ENCODE measurements at places on chromosomes 16 and 17. TPM values are rescaled to one million over a fixed set of nuclear protein-coding genes. Genes with fewer than 3 reads are reported as not detected.

DNA sequence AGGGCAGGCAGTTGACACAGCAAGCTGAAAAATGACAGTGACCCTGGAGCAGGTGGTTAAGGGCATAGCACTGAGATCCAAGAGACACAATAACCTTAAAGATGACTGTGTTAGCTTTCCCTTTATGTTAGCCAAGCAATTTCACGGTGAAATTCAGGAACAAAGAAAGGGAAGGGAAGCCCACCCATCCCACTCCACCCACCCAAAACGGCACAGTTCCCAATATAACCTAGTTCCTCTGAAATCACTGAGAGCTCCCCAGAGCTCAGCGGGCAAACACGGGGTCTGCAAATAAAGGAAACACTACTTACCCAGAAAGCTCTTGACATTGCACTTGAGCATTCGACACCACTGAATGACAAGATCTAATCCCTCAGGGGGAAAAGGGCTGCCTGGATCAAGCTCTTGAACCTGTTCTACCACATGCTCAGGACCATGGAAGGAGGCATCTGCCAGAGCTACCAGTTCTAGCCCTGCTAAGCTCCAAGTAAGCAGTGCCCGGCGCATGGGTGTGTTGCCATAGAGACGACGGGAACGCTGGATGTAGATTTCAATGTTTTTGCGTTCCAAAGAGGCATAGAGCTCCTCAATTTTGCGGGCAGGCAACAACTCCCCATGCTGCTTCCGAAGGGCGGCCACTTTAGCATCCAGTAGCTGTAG is 10.6 kb downstream of the BLTP2 start:
- DNase-seq = no peak

TMEM220 gene
- total RNA-seq = 1.9 TPM

DNA sequence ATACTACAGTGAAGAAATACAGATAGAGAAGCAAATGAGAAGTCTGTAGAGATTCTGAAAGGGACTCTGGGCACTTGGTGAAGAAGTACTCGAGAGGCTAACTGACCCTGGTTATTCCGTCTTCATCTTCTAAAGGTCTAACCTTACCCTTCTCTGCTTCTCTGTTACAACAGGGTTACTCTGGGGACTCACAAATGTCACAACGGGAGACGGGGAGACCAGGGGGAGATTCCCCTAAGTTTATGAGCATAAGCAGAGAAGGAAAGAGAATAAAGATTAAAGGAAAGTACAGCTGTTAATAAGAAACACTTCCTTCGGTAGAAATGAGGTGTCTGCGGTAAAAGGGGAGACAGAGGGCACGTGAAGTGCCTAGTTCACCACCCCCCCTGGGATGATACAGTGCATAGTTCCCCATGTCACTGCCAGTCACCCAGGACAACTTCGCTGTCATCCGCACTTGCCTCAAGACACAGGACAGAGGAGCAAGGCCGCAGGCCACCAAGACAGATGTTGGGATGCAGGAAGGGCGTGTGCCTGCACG is 75.2 kb upstream of the TRAP1 start:
- DNase-seq = no peak

- DNase-seq = no peak
These were observed at the start of gene IKZF3 for GRCh38 chr17:39863918-39864746. Gene IKZF3, minus strand, starts transcription at chr17:39864312. Its CDS starts 186 bp downstream, at chr17:39864126.

TP53TG3C gene
- total RNA-seq = not detected

DNA sequence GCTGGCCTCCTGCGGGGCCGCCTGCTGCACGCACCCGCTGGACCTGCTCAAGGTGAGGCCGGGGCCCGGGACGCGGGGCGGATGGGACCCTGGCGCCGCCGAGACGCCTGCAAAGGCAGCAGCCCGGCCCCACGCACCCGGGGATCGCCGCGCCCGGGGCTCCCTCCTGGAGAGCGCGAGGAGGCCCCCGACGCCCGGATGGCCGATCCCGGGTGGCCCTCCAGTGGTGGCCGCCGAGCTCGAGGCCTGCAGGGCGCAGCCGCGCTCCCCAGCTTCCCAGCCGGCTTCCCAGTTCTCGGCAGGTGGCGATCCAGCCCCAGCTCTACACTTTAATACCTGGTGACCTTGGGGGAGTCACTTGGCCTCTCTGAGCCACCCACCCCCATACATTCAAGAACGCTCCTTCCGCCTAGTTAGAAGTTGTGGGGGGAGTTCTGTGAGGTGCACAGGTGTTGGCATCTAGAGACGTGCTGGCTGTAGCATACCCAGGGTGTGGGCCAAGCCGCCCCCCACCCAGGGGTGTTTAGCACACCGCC is 452 bp downstream of the SLC25A10 start:
- DNase-seq = no peak

EPX gene
- total RNA-seq = not detected

GRCh38 chr17:39604911-39605491 is 2.7 kb downstream of the NEUROD2 start:
- DNase-seq = no peak

DNA sequence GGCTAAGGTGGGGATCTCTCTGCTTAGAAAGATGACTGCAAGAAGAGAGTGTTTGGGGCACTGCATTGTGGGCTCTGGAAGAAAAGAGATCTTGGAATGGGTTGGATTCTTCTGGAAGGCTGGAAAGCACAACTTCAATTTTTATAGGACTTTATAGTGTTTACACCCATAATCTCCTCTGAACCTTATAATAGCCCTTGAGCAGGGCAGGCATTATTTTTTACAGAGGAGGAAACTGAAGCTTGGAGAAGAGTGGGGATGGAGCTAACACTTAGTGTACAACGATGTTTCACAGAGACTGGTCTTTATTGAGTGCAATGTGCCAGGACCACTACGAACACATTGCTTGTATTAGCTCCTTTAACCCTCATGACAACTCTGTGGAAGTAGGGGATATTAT is 10.4 kb downstream of the TNS4 start:
- no peak for DNase-seq

DNA sequence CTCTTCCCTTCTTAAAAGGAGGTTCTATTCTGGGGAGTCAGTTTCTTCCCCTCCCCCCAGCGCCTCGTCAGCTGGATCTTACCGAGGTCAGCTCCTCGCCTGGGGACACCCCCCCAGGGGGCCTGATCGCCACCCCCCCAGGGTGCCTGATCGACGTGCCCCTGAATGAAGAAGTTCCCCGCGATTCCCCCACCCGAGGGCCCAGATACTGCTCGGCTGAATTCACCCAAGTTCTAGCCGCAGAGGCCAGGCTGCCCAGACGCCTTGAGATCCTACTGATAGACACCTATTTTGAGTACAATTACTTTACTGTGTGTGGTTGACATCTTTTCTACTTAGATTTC is 1.4 kb downstream of the RAB11FIP3 start:
- DNase-seq = no peak

DNA sequence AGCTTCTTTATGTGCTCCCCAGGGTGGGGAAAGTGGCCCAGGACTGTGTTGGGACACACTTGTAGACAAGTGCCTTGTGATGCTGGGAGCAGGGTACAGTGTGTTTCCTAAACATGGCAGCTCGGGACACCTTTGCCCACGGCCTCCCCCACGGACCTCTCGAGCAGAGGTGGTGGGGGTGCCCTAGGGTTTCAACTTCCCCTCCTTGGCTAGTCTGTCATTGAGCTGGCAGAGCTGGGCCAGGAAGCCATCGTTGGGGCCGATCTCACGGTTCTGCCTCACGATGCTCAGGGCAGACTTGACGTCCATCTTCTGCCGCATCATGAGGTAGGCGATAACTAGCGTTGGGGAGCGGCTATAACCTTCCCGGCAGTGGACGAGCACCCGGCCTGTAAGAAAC is 9.4 kb downstream of the DUSP3 start:
- no peak for DNase-seq

SLC12A3 gene
- total RNA-seq = not detected

DNA sequence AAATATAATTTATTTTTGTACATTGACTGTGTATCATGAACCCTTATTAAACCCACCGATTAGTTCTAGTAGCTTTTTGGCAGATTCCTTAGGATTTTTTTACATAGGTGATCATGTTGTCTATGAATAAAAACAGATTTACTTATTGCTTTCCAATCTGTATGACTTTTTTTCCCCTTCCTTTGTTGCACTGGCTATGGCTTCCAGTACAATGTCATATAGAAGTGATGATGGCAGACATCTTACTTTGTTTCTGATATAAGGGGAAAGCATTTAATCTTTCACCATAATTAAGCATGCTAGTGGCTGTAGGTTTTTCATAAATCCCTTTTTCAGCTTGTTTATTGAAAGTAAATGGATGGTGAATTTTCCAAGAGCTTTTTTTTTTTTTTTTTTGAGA is 28.9 kb upstream of the NACA2 start:
- DNase-seq = no peak

CYGB gene
- total RNA-seq = 49.9 TPM

CCL7 gene
- total RNA-seq = not detected

GRCh38 chr16:5770118-5770517 is 672.5 kb upstream of the EEF2KMT start:
- no peak for DNase-seq

SCIMP gene
- not detected for total RNA-seq

GRCh38 chr17:17910060-17910459 is 62.1 kb downstream of the TOM1L2 start:
- DNase-seq = no peak

SLC6A4 gene
- not detected for total RNA-seq

DNA sequence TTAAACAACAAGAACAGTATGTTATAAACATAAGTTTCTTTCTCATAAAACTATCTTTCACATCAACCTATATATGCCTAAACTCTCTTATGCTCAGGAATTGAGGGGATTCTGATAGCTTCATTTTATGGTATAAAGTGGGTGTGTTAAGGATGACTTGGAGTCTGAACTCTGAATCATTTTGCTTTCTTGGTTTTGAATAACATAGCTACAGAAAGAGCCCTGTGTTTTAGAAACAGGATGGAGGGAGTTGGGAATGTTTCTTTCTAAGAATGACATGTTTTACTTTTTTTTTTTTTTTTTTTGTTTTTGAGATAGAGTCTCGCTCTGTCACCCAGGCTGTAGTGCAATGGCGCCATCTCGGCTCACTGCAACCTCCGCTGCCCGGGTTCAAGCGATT is 50.1 kb downstream of the RHOT1 start:
- DNase-seq = no peak

DNA sequence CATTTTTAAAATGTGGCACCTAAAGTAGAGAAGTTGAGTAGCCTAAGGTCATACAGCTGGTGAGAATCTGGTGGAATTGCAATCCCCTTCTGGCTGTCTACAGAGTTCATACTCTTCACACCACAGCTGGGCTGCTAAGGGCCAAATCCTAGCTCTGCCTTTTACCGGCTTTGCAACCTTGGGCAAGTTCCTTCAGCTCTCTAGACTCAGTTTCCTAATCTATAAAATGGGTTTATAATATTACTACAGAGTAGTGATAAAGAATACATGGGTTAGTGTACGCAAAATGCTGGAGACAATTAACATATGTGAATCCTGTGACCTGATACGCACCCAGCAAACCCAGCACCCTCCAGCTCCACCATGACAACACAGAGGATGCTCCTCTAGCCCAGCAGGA is 298.2 kb upstream of the MAF start:
- no peak for DNase-seq

DNA sequence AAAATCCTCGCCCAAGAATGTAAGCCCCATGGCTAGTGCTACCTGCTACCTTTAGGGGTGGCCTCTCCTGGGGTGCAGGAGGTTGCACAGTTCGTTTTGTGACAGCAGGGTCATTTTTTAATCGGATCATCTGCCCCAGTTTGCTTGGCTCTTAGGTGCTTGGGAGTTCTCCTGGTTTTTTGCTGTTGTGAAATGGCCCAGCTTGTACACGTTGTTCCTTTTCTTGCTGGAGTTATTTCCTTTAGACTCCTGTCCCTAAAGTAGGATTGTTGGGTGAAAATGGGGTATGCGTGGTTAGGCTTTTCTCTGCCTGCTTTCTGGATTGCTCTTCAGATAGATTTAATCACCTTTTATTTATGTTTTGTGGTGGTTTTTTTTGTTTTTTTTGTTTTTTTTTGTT is 25.8 kb downstream of the ABCC1 start:
- no peak for DNase-seq

C1QTNF8 gene
- not detected for total RNA-seq

SMTNL2 gene
- total RNA-seq = 1.3 TPM

GRCh38 chr16:89369266-89369895 is 121.0 kb downstream of the ANKRD11 start:
- DNase-seq = no peak

WRAP53 gene
- 41.6 TPM for total RNA-seq

DNA sequence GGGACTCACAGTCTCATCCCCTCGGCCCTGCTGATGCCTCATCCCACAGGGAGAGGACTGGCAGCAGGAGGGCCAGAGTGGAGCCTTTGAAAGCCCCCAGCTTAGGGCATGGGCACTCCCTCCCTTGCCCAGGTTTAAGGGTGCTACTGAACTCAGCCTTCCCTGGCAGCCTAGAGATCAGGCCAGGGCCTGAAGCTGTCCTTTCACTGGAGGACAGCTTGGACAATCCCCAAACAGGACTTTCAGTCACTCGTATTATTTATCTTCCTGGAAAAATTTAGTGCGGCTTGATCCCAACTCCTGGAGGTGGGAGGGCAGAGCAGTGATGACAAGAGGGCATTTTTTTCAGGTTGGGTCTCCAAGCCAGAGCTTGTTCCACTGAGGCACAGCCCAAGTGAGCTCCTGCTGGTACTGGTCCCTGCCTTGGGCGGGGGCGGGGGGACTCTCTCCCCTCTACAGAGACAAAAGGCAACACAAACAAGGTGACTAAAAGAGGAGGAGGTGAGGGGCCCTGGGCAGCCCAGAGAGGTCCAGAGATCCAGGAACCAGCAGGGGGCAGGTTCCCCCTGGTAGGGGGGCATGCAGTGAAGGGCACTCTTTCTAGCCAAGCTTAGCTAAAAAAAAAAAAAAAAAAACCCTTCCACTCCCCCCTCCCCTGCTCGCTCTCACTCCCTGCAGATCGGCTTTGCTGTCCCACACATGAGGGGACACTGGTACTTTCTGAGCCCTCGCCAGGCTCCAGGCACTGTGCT is 1.7 kb downstream of the ZNF385C start:
- DNase-seq = no peak

DNA sequence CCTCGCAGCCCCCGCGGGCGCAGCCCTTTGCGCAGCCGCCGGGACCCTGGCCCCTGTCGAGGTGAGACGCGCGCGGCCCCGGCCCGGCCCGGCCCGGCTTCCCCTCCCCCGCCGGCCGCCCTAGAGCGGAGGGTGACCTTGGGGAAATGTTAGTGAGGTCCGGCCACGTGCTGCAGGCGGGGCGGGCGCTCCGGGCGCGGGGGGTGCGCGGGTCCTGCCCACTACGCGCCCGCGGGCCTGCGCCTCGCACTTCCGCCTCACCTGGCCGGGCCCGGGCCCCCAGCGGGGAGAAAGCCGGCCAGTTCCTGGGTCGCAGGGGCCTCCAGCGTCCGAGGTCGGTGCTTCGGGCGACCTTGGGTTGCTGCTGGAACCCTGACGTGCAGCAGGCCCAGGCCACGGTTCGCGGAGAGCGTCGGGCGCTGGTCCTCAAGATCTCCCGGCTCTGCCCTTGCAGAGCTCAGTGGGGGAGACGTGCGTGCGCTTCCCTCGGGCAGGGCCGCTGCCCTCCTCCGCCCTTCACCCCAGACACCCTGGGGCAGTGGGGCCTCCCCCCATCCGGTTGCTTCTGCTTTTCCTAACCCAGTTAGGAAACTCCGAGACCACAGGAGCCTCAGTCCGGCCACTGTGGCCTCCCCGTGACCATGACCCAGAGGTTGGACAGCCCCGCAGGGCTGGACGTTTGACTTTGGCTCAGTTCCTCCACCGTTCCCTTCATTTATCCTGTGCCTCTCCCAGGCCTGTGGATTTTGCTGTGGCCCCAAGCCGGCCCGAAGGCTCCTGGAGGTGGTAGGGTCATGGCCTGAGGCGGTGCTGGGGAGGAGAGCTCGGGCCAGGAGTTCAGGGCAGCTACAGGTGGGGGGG is 791 bp downstream of the MCRIP2 start:
- DNase-seq = no peak

Data from epithelial cell of proximal tubule (primary cell).